Posterior vena cava (tissue), 2 donors: ENCODE measurements at places on chromosomes 7 and 10. TPM values are rescaled to one million over a fixed set of nuclear protein-coding genes. Genes with fewer than 3 reads are reported as not detected.

CCL24 gene
- not detected for total RNA-seq

COL26A1 gene
- not detected for total RNA-seq

SERPINE1 gene
- 77.3 TPM for total RNA-seq

STEAP1 gene
- total RNA-seq, result 33.6 TPM

SEMA4G gene
- total RNA-seq, result 1.1 TPM

CRYGN gene
- 1.1 TPM for total RNA-seq

DNA sequence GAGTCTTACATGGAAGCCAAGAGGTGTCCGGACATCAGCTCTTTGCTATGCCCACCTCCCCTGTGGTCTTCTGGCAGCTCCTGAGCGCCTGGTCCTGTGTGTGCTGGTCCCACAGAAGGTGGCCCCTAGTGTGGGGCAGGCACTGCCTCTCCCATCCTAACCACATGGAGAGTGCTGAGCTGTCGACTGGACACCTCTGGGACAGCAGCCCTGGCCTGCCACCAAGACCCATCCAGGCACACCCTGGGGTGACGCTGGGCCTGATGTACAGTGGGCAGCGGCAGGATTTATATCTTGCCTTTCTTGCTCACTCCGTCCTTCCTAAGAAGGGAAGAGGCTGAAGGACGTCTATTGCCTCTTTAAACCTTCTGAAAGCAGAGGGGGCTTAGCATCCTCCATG, 98.7 kb downstream of the EBF3 start:
- DNase-seq, result no peak

- DNase-seq, result peak; percentile 74
Measured at GRCh38 chr10:130708465-130709070, 572.4 kb downstream of the GLRX3 start.

DNA sequence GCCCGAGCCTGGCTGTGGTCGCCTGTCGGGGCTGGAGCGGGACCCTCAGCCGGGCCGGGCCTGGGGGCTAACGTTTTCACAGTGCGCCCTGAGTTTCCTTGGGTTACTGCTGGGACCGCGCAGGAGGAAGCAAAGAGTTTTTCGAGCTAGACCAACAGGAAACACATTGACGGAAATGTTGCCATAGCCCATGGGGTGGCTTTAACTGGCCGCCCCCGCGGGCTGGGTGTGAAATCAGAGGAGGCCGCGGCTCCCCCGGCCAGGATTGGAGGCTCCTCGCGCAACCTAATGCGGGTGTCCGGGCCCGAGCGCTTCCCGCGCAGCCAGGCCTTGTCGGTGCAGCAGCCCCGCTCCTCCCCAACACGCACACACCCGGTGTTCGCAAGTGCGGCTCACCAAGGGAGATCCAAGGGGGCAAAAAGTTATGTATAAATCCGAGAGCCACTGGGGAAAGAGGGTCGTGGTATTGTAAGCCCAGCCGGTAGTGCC, 1.9 kb downstream of the HHEX start:
- DNase-seq, result peak; percentile 92

DNA sequence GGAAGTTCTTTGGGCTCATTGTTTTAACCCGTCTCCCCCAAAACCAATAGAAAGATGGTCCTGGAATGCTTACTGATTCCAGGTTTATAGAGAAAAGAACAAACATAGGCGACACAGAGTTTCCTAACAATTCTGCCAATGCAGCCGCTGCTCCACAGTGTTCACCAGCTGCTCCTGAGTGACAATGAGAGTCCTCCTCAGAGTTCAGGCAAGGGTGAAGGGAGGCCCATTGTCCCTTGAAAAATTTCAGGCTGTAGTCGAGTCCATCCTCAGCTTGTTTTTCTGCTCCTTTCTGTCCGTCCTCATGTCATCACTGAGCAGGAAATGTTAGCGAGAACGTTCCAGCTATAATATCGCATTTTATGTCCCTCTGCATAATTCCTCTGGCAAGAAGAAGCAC, 537.6 kb downstream of the TCERG1L start:
- peak; percentile 14 for DNase-seq

DNA sequence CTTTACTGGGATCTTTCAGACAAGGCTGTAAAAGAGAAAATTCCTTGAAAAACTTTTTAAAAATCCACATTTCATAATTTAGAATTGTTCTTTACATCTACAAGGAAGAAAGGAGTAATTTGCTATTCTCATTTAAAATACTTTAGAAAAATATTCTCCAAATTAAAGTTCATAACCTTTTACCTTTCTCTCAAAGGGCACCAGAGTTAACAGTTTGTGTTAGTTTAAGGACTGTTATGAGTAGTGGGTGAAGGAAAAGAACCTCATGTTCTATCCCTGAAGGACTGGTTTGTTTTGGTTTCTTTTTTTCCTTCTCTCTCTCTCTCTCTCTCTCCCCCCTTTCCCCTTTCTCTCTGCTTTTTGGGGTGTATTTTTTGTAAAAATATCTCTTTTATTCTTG, 4.1 kb downstream of the AGMO start:
- no peak for DNase-seq
